ENCODE measurements at places on chromosomes 11 and 22.

GRCh38 chr11:93591247-93591898 lies 48.2 kb upstream of the SMCO4 start:
- no peak for DNase-seq

- no peak for DNase-seq
Measured at GRCh38 chr11:126357969-126358762, 2.7 kb downstream of the ST3GAL4 start.

DNA sequence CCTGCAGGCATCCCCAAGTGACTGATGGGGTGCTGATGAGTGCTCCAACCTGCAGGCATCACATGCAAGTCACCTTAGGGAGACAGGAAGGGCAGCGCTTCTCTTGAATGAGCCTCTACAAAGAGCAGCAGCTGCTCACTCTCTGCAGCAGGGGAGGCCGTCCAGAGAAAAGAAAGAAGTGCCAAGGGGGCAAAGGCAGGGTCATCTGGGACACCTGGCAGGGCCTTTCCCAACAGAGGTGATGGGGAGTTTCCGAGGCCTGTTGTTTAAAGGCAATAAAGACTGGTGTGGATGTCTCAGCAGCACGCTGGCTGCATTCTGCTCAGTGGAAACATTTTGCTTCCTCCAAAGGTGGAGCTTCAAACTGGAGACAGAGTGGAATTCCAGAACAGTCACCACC lies 113.7 kb downstream of the ETS1 start:
- DNase-seq = no peak

DNA sequence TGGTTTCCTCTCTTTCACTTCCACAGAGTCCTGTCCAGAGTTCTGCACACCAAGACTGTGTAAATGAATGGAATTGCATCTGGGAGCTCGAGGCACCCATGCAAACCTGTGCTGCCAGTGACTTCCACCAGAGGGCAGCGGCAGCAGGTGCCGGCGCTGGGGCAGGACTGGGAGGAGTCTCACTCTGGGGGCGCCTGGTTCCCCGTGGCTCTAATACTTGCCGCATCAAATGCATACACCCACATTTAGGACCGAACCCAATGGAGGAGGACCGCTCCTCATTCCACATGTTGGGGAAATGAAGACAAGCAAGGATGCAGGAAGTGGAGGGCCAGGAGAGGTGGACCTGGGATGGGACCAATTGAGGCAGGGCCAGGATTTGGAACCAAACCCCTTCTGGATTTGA lies 1.1 kb upstream of the CD6 start:
- DNase-seq = no peak

- no peak for DNase-seq
Measured at GRCh38 chr11:9745411-9746211, 81.7 kb downstream of the SWAP70 start.

- DNase-seq = no peak
Measured at GRCh38 chr22:21672107-21672629, 6.4 kb downstream of the PPIL2 start.

DNA sequence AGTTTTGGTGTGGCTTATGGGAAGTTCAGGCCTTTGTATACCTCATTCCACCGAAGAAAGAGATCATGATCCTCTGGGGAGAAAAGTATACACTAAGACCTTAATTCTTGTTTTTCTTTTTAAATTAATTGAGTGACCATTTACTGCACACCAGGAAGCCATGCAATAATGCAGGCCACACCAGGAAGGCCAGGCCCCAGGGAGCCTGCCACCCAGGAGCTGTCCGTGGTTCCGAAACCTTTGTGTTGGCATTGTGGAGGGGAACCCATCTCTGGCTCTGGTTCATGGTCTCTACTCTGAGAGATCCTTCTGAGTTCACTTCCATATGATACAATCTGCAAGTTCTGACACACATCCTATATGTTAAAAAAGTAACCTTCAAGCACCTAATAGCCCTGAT lies 291.8 kb downstream of the MIAT start:
- no peak for DNase-seq

GRCh38 chr11:112931703-112932102 lies 29.5 kb upstream of the NCAM1 start:
- DNase-seq = no peak

- no peak for DNase-seq
Measured at GRCh38 chr11:62535802-62536201, 10.8 kb downstream of the AHNAK start.

DNA sequence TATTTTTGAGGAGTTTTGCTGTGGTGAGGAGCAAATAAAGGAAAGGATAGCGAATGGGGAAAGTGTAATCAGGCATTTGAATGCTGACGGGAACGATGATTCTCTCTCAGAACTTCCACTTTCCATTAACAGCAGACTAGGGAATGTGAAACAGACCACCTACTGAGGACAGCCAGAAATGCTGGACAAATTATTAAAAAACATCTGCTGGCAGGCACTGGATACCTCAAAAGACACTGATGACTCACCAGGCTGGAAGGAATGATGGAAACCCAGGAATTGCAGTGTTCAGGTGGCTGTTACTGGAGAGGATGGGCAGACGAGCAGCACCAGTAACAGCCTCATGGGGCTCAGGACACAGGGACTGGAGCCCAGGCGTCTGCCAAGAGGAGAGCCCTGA lies 33.4 kb downstream of the PLA2G6 start:
- no peak for DNase-seq

- DNase-seq = no peak
Measured at GRCh38 chr11:105618343-105618955, 8.6 kb downstream of the GRIA4 start.

GRCh38 chr22:30927806-30928205 lies 40.8 kb downstream of the MORC2 start:
- DNase-seq = no peak

DNA sequence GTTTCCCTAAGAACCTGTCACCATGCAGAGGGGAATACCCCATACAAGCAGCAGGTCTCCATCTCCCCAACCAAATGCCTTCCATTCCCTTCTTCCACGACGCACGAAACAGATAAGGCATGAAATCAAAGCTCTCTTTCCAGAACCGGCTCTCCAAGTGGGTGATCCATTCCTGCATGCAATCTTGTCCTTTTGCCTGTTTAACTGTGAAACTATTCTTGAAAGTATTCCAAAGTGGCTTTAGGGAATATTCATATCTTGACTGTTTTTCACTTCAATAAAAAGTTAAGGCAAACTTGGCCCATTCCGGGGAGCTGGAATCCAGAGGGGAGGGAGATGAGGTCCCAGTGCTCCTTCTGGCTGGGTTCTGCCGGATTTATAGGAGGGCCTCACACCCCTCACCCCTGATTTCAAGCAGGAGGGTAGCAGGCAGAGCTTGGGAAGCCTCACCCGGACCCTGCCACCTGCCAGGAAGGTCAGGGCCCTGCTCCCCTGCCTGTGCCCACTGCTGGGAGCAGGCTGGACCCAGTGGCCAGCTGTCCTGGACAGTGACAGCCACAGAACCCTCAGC lies 60.9 kb downstream of the SCGB1A1 start:
- no peak for DNase-seq

DNA sequence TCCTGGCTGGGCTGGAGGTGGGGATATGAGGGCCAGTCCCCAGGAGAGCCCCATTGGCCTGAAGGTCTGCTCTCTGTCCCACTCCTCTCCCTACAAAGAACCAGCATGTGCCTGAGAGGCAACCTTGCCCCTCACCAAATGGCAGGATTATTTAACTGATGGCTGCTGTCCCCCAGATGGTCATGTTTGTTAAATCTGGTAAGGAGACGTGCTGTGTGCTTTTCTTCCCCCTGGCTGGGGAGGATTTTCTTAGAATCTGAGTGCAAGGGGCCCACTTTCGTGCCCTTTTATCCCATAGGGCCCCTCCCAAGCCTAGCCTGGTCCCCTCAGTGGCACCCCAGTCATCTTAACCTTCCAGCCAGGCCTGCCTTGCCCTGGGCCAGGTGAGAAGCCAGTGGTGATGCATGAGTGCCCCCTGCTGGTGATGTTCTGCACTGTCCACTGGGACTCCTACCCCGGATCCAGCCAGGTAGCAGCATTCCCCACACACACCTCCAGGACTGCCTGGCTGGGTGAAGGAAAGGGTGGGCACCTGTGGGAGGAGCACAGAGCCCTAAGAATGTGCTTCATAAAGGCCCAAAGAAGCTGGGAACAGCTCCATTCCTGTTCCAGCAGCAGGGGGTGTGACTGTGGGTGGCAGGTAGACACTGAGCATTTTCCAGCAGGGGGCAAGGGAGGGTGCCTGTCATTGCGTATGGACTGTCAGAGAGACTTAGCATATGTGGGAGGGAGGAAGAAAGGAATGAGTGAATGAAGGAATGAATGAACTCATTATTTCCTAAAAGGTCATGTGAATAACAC lies 28.9 kb downstream of the MFNG start:
- no peak for DNase-seq

GRCh38 chr11:10686311-10686710 lies 7.2 kb downstream of the IRAG1 start:
- DNase-seq = no peak

DNA sequence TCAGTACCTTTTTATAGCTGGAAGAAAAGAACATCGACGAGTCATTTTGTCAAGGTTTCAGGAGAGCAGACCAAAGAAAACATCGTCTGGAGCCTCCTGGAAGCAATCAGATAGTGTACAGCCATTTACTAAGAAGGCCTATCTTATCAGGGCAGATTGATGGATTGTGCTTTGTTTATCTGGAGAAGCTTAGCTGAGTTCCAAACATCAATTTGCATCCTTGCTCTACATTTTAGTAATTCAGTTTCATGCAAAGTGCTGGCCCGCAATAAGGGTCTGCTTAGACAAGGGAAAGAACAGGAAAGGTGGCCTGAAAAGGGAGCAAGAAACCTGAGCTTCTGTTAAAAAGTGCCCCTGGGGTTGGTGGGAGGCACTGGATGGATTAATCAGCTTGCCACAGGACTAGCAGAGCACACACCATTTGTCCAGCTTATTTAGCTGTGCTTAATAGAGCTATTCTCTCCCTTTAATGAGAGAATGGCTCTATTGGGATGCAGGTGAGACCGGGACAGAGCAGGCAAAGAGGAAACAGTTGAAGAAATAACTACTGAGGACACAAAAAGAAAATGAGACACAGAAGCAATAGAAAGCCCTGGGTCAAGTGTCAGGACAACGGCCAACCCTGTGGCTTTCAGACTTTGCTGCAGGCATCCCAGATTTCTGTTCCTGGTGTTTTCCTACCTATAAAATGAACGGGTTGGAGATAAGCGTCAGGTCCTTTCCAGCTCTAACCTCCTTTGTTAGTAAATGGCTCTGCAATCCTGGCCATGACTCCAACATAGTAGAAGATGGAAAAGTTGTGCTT lies 122.1 kb upstream of the TTC12 start:
- DNase-seq = no peak

- no peak for DNase-seq
Measured at GRCh38 chr11:90288212-90288821, 65.5 kb upstream of the CHORDC1 start.

- no peak for DNase-seq
Measured at GRCh38 chr22:41524251-41524661, 20.0 kb downstream of the POLR3H start.

DNA sequence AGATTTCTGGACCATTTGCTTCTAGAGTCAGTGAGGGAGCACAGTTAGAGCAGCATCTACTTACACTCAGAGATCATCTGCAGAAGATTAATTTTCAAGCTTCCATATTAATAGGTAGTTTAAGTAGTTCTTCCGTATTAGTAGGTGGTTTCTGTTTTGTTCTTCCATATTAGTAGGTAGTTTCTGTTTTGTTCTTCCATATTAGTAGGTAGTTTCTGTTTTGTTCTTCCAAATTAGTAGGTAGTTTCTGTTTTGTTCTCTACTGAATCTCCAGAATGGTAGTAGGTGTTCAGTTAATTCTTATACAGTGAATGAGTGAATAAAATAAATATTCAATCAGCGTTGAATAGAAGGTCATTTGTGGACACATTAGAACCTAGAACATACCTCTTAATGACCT lies 175.7 kb downstream of the TMEM135 start:
- no peak for DNase-seq

- DNase-seq = no peak
Measured at GRCh38 chr11:112806876-112807275, 154.3 kb upstream of the NCAM1 start.

DNA sequence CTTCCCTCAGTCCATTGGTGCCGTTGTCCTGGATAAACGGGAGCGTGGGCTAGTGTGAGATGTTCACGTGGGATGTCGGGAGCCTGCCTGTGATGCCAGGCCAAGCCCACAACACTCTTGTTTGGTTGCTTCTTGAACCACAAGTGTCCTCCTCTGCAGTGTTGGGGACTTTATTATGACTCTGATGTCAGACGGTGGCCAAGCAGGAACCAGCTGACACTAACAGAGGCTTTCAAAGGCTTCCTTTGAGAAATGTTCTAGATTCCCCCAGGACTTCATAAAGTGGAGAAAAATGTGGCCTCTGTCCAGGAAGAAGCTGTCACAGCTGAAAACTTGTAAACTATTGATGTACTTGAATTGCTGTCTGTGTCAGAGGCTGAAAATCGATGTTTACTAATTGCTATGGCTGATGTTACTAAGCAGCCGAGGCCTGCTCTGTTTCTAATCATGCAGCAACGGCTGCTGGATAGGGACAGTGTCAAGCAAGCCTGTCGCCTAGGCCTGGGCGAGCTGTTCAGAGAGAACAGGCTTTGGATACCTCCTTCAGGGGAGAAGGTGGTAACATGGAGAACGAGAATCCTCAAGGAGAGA lies 131.7 kb downstream of the TBC1D22A start:
- DNase-seq = no peak

DNA sequence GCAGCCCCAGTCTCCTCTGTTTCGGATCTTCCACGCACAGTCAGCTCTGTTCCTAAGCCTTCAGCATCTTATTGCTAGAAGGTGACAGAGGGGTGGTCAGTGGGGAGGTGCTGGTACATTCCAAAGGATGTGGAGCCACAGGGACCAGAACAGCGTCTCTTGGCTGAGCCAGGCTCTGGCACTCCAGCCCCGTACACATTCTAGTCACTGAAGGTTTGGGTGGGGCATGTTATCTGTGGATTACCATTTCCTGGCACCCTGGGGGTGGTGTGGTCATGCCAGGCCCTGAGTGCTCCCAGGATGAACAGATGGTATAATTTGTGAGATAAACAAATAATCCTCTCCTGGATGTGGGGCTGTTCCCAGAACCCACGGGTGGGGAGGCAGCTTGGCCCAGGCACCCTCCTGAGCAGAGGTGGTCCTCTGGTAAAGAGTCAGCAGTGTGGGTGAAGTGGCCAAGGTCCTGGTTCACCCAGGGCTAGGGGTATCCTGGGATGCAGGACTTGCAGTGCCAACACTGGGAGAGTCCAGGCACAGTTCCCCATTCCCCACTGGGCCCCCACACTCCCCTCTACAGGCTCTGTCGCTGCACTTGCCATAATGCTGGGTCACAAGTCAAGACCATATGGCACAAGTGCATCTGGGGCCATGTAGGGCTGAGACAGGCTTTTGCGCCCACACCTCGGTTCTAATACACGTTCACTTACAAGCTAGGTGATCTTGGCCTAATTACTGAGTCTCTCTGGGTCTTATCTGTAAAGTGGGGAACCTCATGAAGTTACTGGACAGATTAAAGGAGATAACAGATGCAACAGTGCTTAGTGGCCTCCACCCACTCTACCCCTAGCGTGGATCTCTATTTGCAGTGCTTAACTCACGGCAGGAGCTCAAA lies 33.0 kb downstream of the DKK3 start:
- DNase-seq = no peak

DNA sequence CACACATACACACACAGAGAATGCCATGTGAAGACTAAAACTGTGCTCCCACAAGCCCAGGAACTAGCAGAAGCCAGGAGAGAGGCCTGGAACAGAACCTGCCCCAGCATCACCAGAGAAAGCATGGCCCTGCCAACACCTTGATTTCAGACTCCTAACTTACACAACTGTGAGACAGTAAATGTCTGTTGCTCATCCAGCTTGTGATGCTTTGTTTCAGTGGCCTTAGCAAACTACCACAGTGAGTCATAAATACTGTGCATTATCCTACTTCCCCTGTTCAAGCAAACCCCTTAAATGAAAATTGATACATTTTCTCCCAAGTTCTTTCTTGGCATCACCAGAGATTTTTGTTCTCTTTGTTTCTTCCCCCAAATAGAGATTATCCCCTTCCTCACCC lies 1539.4 kb upstream of the TENM4 start:
- DNase-seq = no peak
